Activated naive CD4-positive, alpha-beta T cell treated with anti-CD3 and anti-CD28 coated beads for 36 hours (primary cell): ENCODE measurements at places on chromosomes 2 and 18.

- DNase-seq, result no peak
Observed at GRCh38 chr2:18498531-18498930, 61.9 kb downstream of the RDH14 start.

DNA sequence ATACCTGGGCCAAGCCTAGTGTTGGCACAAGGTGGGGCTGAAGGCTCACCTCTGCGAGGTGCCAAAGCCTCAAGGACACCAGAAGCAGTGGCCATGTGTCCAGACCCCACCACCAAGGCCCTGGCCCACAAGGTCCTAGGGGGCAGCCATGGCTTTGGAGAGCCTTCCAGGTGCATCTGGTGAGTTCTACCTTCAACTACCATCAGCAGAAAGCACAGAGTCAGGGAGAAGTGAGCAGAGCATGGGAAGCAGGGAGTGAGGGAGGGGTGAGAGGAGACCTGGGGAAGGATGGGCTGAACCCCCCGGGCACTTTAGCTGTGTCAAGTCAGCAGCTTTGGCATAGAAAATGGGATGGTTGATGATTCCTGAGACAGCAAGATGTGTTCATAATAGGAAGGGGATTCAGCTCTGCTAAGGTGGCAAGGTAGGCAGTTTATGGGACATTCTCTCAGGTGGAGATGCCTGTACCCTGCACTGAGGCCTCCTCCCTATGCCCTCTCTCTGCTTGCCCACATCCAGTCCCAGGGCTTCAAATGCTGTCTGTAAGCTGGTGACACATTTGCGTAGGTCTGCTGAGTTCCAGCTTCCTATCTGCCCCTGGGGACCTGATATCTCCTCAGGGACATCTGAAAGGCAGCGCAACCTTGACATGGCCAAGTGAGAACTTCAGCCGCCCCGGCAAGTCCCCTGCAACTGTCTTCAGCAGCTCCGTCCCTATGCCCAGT, 83.4 kb upstream of the RGPD5 start:
- DNase-seq, result no peak

GRCh38 chr2:14189929-14190328, 442.6 kb upstream of the LRATD1 start:
- no peak for DNase-seq

DNA sequence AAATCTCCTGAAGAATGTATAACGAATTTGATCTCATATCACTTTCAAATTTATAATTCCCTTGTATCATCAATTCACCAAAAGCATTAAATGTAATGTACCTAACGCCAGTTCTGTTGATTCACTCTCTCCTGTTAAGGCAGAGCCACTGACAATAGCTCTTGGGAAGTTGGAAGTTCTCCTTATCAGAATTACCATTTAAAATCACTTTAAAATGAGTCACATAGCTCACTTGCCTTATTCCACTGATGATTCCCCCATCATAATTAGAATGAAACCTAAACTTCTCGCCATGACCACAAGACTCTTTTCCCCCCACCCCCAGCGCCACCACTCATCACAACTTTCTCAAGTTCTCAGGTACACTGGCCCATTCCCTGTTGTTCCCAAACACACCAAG, 117.1 kb downstream of the PID1 start:
- DNase-seq, result no peak

GRCh38 chr2:60317844-60318243, 235.6 kb downstream of the BCL11A start:
- DNase-seq, result no peak

GRCh38 chr2:95574506-95574905, 17.3 kb upstream of the TRIM43 start:
- no peak for DNase-seq

DNA sequence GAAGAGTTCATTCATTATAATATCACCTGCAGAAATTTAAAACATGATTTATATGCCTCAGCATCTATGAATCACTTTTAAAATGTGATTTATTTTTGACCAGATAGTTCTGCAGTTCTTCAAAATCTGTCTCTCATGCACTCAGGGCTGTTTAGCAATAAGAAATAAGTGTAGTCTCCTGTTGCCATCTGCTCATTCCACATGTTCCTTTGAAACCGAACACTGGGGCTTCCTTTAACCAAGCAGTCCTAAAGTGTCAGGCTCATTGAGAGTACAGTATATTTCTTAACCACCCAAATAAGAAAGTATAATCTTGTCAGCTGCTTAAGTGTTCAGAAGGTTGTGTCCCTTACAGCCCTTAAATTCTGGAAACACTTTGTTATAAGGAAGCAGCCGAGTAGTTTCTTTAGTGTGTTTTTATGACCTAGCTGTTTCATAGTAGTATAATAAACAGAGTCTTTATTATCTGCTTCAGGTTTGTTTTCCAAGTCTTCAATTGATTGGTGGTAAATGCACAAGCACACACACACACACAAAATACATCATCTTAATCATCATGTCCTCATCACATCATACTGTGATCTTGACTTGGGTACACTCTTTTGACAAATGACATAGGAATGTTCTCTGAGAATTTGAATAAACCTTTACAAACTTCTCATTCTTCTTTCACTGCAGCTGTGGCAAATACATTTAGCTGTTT, 10.4 kb downstream of the WDR7 start:
- no peak for DNase-seq

- no peak for DNase-seq
Observed at GRCh38 chr18:25496544-25496943, 144.6 kb upstream of the ZNF521 start.

DNA sequence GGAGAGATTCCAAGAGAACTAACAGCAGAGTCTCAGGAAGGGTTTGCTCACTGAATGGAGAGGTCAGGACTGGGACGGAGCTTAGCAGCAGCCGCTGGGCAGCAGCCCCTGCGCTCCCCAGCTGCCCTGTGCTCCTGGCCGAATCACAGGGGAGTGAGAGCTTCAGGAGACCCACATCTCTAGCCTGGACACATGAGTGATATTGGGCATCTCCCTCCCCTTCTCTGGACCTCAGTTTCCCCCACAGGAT, 511 bp downstream of the MATN3 start:
- DNase-seq, result no peak

GRCh38 chr2:119218478-119219064, 5.1 kb upstream of the STEAP3 start:
- DNase-seq, result no peak

GRCh38 chr2:230348787-230349186, 21.8 kb downstream of the SP140L start:
- peak; percentile 49 for DNase-seq

DNA sequence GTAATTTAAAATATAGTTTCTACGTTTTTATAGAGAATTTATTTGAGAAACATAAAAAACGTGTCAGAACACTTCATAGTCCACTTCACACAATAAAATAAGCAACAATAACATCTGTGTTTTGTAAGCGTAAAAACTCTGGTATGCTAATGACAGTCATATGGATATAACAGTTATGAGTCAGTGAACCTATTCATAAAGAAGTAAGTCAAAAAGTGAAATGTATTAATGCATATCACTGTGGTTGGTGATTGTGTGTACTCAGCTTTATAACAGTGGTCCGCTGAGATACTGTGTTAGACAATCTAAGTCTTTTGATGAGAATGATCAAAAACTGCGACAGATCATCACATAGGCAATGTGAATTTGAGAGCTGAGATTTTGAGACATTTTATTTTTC, 153.2 kb downstream of the WDR7 start:
- DNase-seq, result no peak

DNA sequence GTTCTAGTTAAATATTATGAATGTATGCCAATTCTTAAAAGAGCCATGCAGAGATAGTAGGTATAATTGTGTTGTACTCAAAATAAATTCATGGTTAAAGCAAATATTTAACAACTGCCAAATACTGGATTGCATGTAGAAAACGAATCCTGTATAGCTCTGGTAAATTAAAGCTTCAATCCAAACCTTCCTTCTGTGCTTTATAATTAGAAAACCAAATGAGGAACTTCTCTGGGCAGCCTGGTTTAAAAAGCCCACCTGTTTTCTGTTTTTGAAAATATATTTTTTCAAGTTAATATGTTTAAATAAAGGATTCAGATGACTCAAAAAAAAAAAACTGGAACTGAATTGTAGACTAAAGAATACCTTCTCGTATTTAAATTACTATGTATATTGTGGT, 48.3 kb upstream of the ITGA4 start:
- DNase-seq, result no peak

DNA sequence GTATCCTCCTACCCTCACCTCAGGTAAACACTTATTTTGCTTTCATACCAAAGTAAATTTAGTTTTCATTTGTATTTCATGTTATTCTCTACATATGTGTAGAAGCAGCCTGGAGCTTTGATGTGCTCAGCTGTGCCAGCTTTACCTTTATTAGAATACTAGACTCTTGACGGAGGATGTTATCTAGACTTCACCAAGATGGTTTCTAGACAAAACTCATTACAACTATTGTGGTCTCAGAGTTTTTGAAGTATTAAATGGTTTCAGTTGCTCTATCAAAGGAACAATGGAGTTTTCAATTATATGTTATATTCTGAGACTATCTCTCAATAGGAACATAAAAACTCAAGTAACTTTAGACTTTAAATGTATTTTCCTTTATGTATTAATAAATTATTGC, 5.0 kb upstream of the IL18RAP start:
- DNase-seq, result peak; percentile 38

GRCh38 chr2:224407241-224407701, 5.4 kb upstream of the FAM124B start:
- DNase-seq, result no peak

DNA sequence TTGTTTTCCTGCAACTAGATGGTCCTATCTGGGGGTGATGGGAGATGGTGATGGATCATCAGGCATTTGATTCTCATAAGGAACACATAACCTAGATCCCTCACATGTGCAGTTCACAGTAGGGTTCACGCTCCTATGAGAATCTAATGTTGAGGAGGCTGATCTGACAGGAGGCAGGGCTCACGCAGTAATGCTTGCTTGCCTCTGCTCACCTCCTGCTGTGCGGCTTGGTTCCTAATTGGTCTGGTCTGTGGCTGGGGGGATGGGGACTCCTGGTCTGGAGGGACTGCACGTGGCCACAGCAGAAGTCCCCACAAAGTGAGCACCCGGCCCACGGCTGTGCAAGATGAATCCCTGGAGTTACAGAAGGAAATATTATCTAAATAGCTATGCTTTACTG, 11.3 kb downstream of the MC5R start:
- DNase-seq, result no peak

- DNase-seq, result no peak
Observed at GRCh38 chr2:6068429-6068828, 376.2 kb downstream of the SOX11 start.

DNA sequence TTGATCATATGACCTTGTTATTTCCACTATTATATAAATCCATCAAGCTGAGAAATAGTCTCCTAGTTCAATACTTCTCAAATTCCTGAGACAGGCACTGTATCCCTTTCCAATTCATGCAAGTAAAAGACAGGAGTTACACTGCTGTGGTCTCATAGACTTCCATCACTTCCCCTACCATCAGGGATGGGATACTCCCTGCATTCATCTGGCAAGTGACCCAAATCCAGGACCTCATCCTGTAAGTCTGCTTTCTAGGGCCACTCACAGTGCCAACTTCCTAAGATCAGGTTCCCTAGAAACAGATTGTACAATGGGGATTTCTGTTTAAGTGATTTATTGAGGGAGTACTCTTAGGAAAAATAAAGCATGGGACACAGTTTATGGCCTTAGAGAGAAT, 424.0 kb upstream of the CDH7 start:
- DNase-seq, result no peak

- no peak for DNase-seq
Observed at GRCh38 chr18:75031717-75032317, 177.1 kb downstream of the PTGR3 start.

DNA sequence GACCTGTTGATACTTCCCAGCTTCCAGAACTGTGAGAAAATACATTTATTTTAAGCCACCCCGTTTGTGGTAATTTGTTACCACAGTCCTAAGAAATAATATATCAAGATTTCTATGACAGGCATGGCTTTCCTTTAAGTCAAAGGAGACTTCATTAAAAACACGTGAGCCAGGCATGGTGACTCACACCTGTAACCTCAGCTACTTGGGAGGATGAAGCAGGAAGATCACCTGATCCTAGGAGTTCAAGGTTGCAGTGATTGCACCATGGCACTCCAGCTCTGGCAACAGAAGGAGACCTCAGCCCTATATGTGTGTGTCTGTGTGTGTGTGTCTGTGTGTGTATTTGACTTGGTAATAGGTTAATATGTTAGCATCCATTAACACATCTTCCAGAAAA, 69.8 kb upstream of the SCN7A start:
- no peak for DNase-seq

DNA sequence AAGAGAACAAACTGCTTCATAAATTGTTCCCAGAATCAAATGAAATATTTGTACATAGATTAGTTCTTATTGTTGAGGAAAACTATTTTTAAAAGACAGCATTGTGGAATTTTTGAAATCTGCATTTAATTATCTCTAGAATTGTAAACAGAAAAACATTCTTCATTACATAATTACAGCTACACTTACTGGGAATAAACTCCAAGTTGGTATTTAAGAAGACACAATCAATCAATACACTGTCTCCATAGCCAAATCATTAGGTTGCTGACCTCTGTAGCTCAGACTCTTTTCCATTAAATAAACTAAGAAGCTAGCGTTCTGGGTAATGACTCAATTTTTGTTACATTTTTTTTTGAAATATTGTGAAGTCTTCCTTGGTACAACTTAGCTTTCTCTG, 70.2 kb upstream of the PIEZO2 start:
- DNase-seq, result no peak

GRCh38 chr2:55490554-55490953, 29.0 kb upstream of the CFAP36 start:
- no peak for DNase-seq

DNA sequence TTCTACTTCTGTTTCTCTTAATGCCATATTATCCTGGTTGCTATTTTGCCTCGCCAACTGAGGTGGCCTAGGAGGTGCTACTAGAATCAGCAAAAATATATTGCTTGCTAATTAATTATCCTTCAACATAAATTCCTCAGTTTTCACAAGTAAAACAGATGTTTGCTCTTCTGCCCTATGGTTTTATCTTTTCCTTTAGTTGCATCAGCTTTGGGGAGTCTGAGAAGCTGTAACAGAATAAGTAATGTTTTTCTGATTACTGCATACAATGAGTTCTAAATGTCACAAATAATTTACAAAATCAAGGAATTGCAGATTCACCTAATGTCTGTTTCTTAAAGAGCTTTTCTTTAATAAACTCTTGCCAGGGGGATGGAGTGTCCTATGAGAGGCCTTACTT, 36.7 kb downstream of the GULP1 start:
- DNase-seq, result no peak

DNA sequence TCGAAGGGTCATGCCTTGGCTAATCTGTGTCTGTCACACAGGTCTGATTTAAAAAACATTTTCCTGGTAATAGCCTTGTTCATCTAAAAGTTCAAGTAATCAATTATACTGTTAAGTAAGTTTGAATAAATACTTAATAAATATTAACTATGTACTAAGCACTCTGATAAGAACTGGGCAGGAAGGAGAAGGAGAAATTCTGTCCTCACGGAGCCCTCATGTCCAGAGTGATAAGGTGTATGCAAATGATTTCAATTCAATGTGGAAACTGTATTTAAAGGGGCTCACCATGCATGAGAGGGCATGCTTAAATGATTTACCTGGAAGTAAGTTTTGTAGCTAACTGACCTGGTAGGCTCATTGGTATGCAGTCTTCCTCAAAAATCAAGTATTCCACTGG, 94.0 kb upstream of the LYPD6 start:
- DNase-seq, result no peak

GRCh38 chr2:240304746-240305161, 130.7 kb upstream of the GPC1 start:
- DNase-seq, result no peak
